Type B pancreatic cell (in vitro differentiated cells): ENCODE measurements at places on chromosomes 16 and 17.

- no peaks in the 10 kb centered on the region for H3K36me3 ChIP-seq
- no peaks in the 10 kb centered on the region for H3K4me1 ChIP-seq
- no peak for DNase-seq
- no peaks in the 10 kb centered on the region for H3K27me3 ChIP-seq
- no peak overlapping the region for H3K27ac ChIP-seq
Measured at GRCh38 chr16:64019339-64019738, 1102.5 kb downstream of the CDH11 start.

DNA sequence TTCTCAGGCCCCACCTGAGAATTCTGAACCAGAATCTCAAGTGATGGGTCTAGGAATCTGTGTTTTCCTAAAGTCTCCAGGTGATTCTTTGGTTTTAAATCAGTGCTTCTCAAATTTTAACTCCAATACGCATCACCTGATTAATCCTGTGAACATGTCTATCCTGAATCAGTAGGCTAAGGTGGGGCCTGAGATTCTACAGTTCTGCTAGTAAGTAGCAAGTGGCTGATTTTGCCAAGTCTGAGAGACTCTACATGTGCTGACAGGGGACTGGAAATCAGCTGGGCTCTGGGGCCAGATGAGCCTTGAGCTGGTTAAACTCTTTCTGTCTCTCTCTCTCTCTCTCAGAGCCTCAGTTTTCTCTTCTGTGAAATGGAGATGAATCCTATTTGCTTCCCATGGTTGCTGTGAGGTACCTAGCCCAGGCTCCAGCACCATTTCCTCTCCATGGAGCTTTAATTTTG lies 9.0 kb downstream of the CCR7 start:
- H3K4me1 ChIP-seq = peaks cover 50% of the 10 kb centered on the region
- H3K27ac ChIP-seq = no peak overlapping the region
- no peak overlapping the region for H3K4me3 ChIP-seq

- no peaks in the 10 kb centered on the region for H3K4me1 ChIP-seq
- no peaks in the 10 kb centered on the region for H3K36me3 ChIP-seq
- no peak for DNase-seq
- no peak overlapping the region for H3K4me3 ChIP-seq
- no peak overlapping the region for H3K27ac ChIP-seq
Measured at GRCh38 chr17:78557598-78558039, 19.6 kb downstream of the DNAH17 start.

DNA sequence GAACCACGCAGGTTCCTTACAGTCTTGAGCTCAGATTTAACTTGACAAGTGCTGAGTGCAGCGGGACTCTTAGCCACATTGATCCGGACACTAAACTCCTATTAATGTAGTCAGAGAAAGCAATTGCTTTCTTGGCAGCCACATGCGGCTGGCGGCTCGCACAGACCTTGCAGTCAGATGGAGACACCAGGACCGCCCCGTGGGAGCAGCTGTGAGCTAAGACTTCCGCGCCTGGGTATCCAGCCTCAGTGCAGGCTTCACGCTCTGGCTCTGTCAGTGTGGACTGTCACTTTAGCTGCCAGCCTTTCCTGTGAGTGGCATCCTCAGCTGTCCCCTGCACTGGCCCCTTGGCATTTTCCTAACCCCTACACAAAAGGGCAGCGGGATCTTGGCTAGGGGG lies 80.9 kb upstream of the NLRP1 start:
- peaks cover 20% of the 10 kb centered on the region for H3K4me1 ChIP-seq
- H3K27me3 ChIP-seq = peaks cover 32% of the 10 kb centered on the region
- no peak for DNase-seq
- no peaks in the 10 kb centered on the region for H3K36me3 ChIP-seq
- no peak overlapping the region for H3K4me3 ChIP-seq

GRCh38 chr17:56478836-56479447 lies 114.6 kb upstream of the NOG start:
- no peak for DNase-seq
- no peaks in the 10 kb centered on the region for H3K36me3 ChIP-seq
- H3K27me3 ChIP-seq = peaks cover 3% of the 10 kb centered on the region
- peaks cover 11% of the 10 kb centered on the region for H3K4me1 ChIP-seq
- H3K27ac ChIP-seq = no peak overlapping the region
- no peak overlapping the region for H3K4me3 ChIP-seq

DNA sequence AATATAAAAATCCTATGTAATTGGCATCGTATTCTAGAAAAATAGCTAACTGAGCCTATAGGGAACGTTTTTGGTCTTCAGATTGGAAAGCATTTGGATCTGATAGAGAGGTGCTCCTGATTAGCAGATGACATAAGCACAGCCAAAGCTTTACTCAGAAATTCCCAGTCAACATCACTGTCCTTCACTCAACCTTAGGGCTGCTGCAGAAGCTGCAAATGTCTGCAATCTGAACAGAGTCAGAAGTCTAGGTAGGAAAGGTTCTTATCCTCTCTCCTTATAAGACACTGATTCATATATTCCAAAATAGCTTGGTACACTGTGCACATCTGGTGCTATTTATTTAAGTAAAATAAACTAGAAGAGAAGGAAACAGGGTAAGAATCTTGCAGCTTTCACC lies 19.2 kb downstream of the STRADA start:
- no peak overlapping the region for H3K4me3 ChIP-seq
- H3K27ac ChIP-seq = no peak overlapping the region
- peaks cover 7% of the 10 kb centered on the region for H3K36me3 ChIP-seq
- no peak for DNase-seq
- H3K27me3 ChIP-seq = no peaks in the 10 kb centered on the region

DNA sequence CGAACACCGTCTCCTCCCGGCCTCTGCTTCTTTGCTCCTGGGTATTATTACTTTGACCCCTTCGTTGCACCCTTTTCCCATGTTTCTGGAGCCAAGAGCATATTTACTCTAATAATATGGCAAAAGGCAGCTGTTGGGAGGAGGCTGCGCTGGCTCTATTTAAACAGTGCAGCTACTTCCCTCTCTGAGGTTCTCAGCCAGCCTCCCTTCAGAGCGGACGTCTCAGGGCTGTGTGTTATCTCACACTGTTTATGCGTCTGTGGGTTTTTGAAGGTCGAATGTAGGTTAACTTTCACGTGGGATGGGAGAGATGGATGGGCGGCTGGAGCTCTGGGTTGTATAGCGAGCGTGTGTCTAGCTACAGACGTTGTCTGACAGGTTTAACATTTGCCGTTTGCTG lies 45.3 kb downstream of the COX4I1 start:
- H3K4me3 ChIP-seq = no peak overlapping the region
- H3K27ac ChIP-seq = no peak overlapping the region
- no peaks in the 10 kb centered on the region for H3K36me3 ChIP-seq
- H3K27me3 ChIP-seq = peaks cover 18% of the 10 kb centered on the region

DNA sequence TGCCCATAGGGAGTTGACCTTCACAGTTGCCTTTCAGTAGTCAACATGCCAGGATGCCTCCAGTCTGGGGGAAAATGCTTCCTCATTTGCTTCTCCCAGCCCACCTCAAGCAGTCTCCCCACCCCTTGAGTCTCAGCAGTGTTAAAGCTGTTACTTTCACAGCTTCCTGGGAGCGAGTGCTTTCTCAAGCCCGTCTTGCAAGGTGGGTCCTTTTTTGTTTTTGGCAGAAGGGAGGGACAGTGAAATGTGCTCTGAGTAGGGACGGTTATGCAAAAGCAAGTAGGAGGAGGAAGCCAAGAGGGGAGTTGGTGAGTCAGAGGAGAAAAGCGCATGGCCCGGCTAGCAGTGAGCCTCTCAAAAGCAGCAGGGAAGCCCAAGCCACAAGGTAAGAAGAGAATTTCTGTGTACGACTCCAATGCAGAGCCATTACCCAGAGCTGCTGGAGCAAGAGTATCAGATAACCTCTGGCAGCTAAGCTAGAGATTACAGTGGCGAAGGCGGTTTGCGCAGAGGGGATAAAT lies at the start of gene CHST4:
CHST4 (plus strand) TSS at position 316 of the 521 bp plus-strand sequence. CDS start 10,252 bp downstream, outside the sequence.
- peaks cover 43% of the 10 kb centered on the region for H3K27me3 ChIP-seq
- H3K4me3 ChIP-seq = peak within 1 kb of the TSS; percentile 76
- peaks cover 21% of the 10 kb centered on the region for H3K4me1 ChIP-seq
- no peak for DNase-seq
- no peaks in the 10 kb centered on the region for H3K36me3 ChIP-seq

GRCh38 chr17:8382052-8382879 lies 727 bp downstream of the RPL26 start:
- peak overlapping the region; percentile 98 for H3K27ac ChIP-seq
- H3K27me3 ChIP-seq = no peaks in the 10 kb centered on the region
- H3K4me3 ChIP-seq = peak overlapping the region; percentile 96
- H3K36me3 ChIP-seq = peaks cover 28% of the 10 kb centered on the region
- no peak for DNase-seq

GRCh38 chr16:14409563-14409962 lies 220.5 kb downstream of the PARN start:
- peaks cover 7% of the 10 kb centered on the region for H3K4me1 ChIP-seq
- H3K4me3 ChIP-seq = no peak overlapping the region
- H3K36me3 ChIP-seq = no peaks in the 10 kb centered on the region
- no peak for DNase-seq
